ENCODE measurements at places on chromosomes 7 and 10.

DNA sequence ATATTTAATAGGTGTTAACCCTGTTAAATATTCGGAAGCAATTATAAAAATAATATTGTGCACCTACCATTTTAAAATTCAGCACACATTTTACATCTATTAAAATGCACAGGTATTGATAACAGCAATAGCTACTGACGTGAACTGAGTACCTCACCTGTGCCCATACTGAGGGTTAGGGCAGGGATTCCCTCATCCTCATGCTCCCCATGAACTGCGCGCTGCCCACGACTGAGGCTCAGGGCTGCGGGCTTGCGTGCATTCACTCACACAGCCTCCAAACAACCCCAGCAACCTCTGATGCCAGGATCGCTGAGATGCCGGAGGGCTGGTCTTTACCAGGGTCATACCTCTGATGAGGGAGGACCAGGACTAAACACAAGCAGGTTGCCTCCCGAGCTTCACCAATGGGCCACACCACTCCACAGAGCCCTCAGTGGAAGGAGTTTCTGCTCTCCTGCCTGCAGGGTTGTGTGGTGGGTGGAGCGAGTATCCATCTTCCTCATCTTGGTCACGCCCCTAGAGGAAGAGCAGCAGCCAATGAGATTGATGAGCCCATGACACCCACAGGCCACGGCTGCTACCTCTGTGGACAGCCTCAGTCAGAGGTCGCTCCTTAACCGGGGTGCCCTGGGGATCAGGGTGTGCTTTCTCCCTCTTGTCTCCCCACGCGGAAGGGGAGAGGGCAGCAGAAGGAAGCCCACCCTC lies 478.3 kb downstream of the TNS3 start:
- no peak for DNase-seq

DNA sequence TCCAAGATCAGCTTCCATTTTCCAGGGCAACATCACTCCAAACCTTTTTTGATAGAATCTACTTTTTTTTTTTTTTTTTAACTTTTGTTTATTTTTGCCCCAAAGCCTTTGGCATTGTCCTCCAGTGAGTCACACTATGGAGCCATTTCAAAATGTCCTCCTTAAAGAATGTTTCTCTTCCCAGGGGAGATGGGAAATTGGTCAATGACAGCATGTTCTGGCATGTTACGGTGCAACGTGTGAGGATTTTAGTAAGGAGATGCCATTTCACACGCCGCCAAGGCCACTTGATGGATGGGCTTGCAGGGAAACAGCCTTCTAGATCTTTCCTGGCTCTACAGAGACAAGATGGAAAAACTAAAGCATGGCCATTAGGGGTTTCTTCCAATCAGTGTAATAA lies 30.7 kb upstream of the TRIL start:
- DNase-seq = no peak

DNA sequence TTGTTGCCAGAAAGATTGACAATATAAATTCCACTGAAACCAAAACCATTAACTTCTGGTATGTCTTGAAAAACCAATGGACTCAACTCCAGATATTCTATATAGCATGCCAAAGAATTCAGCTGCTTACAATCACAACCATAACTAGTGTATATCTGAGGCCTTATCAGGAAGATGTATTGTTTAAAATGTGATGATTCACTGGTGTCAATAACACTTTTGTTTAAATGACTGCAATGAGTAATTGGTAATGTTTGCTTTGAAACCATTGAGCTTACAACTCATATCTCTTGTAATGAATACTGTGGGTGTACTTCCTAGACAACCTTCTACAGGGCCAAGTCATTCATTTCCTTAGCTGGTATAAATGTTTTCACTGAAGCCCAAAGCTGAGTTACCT lies 727.9 kb upstream of the KCND2 start:
- no peak for DNase-seq

DNA sequence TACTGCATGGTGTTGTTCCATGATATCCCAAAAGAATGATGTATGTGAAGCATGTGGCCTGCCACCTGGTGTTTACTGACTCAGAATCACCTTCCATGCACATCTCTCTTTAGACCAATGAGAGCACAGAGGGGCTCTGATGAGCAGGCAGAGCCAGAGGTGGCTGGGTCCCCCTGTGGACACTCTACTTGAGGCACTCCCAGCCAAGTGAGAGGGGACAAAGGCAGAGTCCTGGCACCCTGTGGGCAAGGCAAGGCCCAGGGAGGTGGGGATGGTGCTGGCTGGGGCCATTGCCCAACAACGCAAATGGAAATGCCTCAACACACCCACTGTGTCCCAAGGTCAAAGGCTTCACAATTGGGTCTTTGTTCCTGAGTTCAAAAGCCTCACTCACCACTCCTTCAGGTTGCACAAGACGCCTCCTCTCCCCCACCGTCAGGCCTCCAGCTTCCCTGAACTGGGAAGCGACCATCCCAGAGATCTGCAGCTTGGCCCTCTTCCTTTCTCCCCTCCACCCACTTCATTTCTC lies 164.6 kb downstream of the NEURL1 start:
- DNase-seq = no peak

DNA sequence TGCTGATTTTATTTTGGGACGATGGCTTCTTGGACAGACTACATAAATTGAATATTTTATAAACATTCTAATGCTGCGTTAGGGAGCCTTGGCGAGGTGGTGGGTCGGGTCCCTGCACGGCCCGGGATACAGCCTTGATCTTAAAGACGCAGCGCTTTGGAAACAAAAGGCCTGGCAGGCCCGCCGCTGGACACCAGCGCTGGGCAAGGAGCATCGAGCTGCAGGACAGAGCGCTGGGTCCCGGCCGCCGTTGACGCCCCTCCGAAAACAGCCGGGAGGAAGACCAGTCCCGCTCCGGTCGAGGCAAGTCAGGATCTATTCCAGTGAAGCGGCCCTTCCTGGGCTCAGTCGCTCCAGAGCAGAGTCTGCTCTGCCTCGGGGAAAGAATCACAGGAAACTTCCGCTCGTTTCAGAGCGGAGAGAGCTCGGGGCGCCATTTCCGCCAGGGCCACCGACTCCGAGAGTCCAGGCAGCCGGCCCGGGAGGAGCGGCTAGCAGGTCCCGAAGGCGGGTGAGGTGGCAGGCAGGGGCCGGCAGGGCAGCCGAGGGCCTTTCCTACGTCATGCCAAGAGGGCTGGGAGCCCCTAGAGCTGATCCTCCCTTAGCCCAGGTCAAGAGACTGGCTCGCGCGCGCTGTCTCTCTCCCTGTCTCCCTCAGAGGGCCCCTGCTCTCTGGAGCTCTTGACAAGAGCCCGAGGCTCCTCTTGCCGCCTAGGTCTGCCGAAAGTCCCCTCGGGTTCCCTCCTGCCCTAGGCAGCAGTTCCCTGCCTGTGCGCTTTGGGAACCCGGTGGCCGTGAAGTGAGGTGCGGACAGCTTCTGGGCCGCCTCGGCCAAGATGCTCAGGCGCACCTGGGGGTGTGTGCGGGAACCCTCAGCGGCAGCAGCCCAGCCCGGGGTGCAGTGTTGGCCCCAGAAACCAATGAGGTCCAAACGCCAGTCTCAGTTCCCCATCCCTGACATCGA lies 1.4 kb upstream of the DRGX start:
- DNase-seq = no peak

- no peak for DNase-seq
Measured at GRCh38 chr10:98664329-98665042, 217.8 kb upstream of the HPS1 start.

GRCh38 chr7:23356168-23356567 lies 57.0 kb downstream of the MALSU1 start:
- DNase-seq = no peak

DNA sequence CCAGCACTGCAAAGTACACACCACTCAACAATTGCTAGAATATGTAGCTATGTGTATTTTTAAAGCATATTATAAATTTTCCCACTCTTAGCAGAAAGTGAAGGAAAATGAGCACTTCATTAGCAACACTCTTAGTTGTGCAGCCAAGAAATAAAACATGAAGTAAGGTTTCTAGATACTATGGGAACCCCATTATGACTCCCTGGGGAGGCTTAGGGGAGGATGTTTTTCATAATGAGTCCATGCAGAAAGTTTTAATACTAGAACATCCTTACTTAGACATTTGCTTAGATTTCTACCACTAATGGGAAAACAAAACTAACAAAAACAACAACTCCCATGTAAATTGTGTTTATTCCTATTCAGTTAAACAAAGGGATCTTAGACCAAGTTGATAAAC lies 148.4 kb upstream of the HDAC9 start:
- DNase-seq = no peak

- no peak for DNase-seq
Measured at GRCh38 chr10:110456523-110457091, 41.1 kb upstream of the DUSP5 start.

DNA sequence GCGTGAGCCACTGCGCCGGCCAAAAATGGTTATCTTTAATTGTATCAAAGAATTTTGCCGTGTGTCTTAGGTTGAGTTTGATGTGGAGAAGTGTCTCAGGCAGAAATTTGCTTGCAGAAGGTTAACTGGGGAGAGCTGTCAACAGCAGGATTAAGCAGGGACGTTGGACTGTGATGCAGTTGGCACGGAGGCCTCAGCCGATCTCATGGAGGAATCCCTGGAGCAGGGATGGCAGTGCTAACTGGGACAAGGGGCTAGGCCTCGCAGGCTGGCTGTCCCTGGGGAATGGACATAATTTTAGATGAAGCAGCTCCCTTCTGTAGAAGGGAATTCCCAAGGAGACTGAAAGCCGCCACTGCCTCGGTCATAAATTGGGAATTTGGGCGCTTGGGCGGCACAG lies 12.3 kb upstream of the KIF5B start:
- no peak for DNase-seq

- no peak for DNase-seq
Measured at GRCh38 chr7:142407939-142408570, 150.2 kb upstream of the PRSS58 start.

GRCh38 chr7:32496052-32496813 lies 944 bp downstream of the AVL9 start:
- no peak for DNase-seq

DNA sequence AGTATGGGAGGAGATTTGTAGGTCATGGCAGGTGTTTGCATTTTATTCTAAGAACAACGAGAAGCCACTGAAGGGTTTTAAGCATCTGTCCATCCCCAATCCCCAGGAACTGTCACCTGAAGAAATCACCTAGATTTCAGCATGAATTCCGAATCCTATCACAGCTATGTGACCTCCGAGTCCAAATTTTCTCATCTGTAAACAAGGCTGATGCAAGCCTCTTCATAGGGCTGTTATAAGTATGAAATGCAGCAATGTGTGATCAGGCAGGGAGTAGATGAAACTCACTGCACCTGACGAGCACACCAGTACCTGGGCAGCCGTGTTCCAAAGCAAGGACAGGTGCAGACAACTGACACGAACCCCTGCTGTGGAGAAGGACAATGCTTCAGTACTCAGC lies 14.0 kb downstream of the HABP2 start:
- DNase-seq = no peak

- no peak for DNase-seq
Measured at GRCh38 chr10:104277785-104278184, 8.8 kb downstream of the GSTO2 start.

GRCh38 chr10:60257767-60258428 lies 131.8 kb downstream of the ANK3 start:
- DNase-seq = no peak

- no peak for DNase-seq
Measured at GRCh38 chr10:68137171-68137570, 27.9 kb downstream of the MYPN start.

DNA sequence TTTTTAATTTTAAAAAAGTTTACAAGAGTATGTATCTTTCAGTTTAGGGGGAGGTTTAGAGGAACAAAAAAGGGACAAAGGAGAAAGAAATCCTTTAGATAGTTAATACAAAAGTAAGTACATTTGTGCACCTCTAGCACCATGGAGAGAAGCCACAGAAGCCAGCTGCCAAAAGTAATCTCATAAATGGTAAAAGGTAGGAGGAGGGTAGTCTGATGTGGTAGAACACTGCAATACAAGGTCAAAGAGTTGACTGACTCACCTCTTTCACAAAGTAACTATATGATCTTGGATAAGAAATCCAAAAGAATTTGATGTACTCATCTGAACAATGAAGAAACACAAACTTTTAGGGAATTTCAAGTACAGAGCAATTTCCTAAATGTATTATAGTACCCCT lies 68.1 kb downstream of the CNOT4 start:
- DNase-seq = no peak

GRCh38 chr10:88810196-88810961 lies 7.8 kb downstream of the LIPM start:
- no peak for DNase-seq

GRCh38 chr10:22426653-22427052 lies 81.4 kb downstream of the SPAG6 start:
- DNase-seq = no peak
